Suppressor macrophage (primary cell): ENCODE measurements at places on chromosomes 12 and 14.

GRCh38 chr12:116236976-116237375 is 40.5 kb downstream of the MED13L start:
- no peak for DNase-seq

GRCh38 chr14:94180655-94181271 is 6.6 kb downstream of the PPP4R4 start:
- DNase-seq: peak; percentile 31

DNA sequence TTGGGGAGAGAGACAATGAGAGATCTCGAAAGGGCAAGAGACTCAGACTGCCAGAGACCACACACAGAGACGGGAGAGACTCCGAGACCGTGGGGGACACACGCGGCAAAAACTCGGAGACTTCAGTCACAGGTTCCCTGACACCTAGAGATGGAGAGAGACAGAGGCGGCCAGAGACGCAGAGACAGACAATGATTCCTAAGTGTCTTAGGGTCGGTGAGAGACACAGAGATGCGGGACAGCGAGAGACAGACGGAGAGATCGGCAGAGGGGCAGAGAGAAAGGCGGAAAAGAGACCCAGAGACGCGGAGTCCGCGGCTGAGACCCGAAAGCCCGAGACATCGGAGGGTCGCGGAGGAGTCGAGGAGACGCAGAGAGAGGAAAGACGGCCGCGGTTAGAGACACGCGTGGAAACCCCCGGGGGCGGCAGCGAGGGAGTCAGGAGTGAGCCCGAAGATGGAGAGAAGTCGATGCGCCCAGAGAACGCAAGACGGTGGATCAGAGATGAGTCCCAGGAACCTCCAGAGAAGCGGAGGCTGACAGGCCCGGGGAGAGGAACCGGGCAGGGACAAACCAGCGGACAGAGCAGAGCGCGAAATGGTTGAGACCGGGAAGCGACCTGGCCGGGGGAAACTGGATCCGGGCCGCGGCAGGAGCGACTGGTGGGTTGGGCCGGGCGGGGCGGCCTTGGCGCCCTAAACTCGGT is 7.8 kb downstream of the LHX5 start:
- peak; percentile 16 for DNase-seq

DNA sequence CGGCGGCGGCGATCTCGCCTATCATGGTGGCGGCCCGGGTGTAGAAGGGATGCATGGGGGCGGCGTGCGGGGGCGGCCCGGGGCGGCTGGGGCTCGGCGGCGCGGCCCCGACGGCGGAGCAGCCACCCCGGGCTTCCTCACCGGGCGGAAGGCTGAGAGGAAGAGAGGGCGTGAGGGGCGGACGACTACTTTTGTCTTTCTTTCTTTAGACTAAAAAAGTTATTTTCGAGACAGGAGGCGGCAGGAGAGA is 240 bp downstream of the BTG1 start:
- DNase-seq: no peak

DNA sequence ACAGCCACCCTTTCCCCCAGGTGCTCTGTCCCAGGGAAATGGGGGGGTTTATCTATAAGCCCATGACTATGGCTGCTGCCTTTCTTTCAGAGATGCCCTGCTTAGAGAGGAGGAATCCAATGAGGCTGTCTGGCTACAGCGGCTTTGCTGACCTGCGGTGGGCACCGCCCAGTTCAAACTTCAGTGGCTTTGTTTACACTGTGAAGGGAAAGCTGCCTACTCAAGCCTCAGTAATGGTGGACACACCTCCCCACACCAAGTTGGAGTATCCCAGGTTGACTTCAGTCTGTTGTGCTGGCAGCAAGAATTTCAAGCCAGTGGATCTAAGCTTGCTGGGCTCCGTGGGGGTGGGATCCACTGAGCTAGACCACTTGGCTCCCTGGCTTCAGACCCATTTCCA is 869.2 kb downstream of the SLC6A15 start:
- DNase-seq: no peak

- DNase-seq: peak; percentile 9
These were observed 25.1 kb downstream of the SLC4A8 start for GRCh38 chr12:51449580-51450246.

GRCh38 chr12:103840462-103840875 is 565 bp downstream of the NT5DC3 start:
- DNase-seq: peak; percentile 40

DNA sequence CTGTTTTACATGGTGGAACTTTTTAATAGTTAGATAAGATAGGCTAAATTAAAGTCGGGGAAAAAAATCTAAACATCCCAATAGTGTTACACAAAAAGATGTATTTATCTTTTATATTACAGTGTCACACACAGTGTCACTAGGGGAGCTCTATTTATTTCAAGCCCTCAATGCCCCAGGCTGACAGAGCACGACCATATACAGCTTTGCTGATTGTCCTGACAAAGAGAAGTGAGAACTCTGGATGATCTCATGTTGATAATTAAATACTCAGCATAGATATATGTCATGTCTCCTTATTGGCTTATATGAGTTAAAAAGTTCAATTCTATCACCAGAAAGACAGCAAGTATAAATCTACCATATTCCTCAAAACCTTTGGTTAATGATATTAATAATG is 594.3 kb downstream of the LRFN5 start:
- DNase-seq: no peak

DNA sequence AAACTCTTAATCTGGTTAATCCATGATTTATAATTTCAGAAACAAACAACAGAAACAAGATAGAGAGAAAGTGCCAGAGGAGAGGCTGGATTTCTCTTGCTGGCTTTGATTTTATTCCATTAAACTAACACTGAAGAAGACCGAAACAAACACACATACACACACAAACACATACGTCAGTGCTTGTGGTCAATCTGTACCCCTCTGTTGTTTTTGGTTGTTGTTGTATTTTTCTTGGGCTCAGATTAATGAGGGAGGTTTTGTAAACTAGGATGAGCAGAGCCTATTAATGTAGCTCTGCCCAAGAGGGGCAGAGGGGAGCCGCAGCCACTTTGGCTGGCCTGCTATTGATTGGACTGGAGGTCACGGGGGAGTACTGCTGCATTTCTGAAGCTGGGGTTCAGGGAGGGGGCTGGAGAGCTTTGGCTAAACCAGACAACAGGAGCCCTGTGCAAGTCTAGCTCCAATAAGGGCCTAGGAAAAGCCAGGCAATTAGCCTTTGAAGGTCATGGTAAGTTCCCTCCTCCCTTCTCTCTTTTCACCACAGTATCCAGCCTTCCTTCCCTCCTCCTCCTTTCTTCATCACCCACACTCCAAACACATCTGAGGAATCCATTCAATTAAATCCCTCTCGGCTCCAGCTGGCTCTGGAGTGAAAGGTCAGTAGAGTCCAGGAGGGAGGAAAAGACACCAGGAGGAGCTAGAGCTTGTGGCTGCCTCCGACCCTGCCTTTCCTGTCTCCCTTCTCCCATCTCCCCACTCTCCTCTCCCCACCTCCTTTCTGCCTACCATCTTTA is 344.1 kb upstream of the LMO3 start:
- no peak for DNase-seq

- no peak for DNase-seq
These were observed 283.8 kb downstream of the PAWR start for GRCh38 chr12:79406993-79407392.

GRCh38 chr12:81546811-81547210 is 212.3 kb downstream of the PPFIA2 start:
- no peak for DNase-seq

GRCh38 chr12:70576341-70577282 is 60.6 kb downstream of the PTPRB start:
- DNase-seq: peak; percentile 63

DNA sequence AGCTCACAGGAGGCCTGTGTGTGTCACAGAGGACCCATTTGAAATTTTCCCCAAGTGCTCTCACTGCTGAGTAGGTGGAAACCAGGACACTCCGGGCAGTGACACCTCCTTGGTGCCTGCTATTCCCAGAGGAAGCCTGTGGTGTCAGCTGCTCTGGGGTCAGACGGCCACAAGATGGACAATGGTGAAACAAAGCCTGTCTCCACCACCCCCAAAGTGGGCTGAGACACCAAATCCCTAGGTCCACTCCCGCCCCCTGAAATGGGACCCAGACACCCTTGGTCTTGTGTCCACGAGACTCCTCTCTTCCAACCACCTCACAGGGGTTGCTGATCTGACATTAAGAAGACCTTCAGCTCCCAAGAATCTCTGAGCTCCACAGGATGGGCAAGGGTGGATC is 7.0 kb downstream of the KCNH3 start:
- DNase-seq: no peak

DNA sequence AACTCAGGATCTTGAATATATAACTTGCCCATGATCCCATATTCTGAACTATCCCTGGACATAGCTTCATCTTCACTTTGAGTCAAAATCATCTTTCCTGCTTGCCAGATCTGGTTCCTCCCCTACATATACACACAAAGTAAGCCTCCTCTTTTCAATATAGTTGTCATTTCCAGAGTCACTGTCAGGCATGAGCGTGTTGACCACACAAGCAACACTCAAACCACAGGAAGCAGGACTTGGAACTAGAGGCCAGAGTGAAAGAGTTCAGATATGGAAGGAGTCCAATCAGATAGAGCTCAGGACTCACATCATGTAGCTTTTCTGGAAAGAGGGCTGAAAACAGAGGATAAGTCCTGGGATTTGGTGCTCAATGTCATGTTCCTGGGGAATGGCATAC is 1140.6 kb downstream of the BCL11B start:
- DNase-seq: no peak

- no peak for DNase-seq
These were observed 33.3 kb downstream of the KCTD10 start for GRCh38 chr12:109443794-109444193.
